Stimulated activated CD8-positive, alpha-beta memory T cell treated with anti-CD3 and anti-CD28 coated beads, Interleukin-4, amount 100 ng/mL, for 24 hours (primary cell): ENCODE measurements at places on chromosomes 2 and 18.

GRCh38 chr2:98937906-98938305, 1.9 kb upstream of the CRACDL start:
- DNase-seq = no peak

DNA sequence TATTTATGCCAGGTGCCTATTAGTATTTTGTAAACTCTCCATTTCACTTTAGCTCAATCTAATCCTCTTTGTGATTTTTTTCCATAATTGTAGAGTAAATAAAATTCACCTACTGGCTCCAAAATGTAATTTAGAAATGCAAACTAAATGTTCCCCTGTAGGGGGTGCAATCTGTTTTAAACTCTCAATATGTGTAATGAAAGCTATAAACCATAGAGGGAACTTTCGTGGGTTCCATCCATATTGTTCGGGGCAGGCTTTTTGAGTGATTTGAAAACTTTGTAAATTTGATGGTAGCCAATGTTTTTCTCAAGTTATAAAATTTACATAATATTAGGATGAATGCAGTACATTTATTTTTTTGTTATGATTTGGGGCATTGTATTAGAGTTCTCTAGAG, 49.4 kb downstream of the TSPYL6 start:
- no peak for DNase-seq

GRCh38 chr2:2707206-2707991, 376.3 kb upstream of the MYT1L start:
- no peak for DNase-seq

- DNase-seq = no peak
Measured at GRCh38 chr2:3185256-3185655, 192.4 kb downstream of the EIPR1 start.

DNA sequence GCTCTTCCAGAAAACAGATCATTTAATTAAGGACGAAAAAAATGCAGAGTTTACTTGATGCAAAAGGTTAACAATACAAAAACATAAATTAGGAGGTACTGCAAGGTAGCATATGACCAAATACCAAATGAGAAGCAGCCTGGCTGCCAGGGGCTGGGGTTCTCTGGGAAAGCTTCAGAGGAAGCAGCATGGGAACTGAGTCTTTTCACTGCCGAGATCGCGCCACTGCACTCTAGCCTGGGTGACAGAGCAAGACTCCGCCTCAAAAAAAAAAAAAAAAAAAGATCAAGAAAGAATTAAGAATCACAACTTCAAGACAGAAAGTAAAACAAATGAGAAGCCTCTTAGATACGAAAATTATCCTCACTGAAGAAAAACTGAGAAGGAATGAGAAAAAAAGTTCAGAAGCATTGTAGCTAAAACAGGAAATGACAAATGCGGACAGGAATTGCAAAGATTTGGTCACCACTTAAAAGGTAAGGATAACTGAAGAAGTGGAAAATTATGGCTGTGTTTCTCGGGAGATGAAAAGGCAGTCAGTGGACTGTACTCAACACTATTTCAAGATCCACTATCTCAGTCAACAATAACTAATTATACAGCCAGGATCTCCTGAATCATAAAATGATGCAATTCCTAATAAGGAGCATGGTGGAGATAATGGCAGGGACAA, 4.3 kb downstream of the SEPTIN10 start:
- no peak for DNase-seq

GRCh38 chr2:42960842-42961180, 168.4 kb upstream of the HAAO start:
- DNase-seq = no peak

DNA sequence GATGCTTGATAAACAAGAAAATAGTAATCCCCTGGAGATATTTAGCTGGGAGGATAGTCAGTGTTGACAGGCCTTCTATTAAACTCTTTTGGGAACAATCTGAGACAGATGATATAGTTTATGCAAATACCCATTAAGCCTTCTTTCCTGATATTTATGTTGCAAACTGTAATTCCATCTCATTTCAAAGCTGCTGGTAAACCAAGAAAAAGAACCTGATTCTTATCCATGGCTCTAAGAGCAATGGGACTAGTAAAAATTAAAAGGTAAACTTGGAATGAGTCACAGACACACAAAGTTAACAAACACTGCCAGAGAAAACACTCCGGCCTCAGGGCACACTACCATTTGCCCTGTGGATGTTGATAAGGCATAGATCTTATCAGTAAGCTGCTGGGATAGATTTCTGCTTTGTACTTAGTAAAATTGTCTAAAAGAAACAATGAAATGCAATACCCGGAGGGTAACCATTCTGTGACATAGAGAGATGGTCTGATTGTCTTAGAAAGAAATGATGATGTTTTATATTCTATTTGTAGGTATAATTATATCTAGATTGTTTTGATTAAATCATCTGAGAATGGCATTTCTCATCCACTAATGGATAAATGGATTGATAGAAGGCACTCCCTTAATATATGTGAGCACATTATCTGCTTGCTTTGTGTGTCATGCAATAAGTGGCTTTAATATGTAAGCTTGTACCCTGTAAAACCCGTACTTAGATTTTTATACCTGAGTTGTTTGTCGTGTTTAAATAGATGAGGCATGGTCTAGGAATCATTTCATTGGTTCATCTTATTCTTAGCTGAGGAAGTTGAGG, 13.2 kb downstream of the GALR1 start:
- no peak for DNase-seq

- no peak for DNase-seq
Measured at GRCh38 chr18:13520306-13520705, 206.1 kb downstream of the FAM210A start.

- DNase-seq = no peak
Measured at GRCh38 chr18:7946734-7947377, 379.7 kb downstream of the PTPRM start.

DNA sequence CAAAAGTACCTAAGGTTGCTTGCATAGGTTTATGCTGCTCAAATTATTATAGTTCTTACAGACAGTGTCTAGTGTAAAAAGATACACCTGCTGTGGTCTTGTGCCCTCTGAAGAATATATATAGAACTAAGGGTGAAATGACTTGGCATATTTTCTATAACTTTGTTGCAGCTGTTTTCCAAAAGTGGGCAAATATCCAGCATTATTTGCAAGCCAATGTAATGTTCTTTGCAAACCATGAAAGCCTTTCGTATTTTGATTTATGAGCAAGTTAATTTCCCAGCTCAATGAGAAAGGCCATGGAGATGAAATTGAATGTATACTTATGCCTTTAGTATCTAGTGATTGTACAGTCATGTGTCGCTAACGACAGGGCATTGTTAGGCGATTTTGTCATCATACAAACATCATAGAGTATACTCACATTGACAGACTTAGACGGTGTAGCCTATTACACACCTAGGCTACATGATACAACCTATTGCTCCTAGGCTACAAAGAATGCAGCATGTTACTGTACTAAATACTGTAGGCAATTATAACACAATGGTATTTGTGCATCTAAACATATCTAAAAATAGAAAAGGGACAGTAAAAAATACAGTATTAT, 116.3 kb downstream of the PLCL1 start:
- no peak for DNase-seq

DNA sequence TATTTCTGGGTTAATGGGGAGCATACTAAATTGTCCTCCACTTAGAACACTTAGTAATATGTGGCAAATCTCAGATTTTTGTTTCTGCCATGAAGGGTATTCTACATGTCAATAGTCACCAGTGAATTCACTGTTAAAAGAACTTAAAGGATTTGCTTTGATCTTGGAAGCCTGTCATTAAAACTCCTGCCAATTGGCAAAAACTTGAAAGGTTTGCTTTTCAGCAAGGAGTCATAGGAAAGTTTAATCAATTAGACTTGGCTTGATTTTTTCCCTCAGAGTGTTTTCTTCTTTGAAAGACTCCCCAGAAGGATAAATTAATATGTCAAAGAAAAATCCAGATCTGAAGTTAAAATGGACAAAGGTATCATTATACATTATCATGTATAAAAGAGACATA, 671.9 kb upstream of the PKDCC start:
- DNase-seq = no peak

DNA sequence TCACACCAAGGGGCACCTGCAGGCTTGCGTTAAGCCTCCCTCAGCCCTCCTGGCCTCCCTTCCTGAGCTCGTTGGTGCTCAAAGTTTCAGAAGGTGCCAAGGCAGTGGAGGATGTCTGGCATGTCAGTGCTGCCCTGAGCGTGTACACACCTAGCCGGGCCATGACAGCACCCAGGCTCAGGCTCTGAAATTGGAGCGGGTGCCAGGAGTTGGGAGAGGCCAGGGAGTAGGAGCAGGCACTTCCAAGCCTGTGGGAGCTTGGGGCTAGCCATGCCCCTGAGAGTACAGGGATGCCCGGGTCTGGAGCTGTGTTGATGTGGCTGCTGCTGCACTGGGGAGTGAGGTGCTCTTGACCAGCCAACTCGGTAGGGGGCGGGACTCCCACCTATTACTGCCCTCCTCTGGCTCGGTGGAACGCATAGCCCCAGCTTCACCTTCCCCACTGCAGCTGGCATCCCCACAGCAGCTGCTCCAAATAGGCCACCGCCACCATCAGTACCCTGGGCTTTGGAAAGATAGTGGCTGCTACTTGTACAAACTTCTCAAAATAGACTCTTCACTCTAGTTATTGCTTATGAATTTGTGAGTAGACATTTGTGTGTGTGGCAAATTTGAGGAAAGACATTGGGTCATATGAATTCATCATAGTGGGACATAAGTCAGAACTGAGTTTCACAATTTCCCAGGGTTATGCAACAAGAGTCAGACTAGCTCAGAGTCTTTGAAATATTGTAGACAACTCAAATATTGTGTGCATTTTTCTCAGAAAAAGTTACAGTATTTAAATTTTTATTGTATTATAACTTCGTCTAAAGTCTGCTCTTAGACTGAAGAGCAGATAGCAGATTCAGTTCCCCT, 6.8 kb upstream of the PCARE start:
- no peak for DNase-seq

DNA sequence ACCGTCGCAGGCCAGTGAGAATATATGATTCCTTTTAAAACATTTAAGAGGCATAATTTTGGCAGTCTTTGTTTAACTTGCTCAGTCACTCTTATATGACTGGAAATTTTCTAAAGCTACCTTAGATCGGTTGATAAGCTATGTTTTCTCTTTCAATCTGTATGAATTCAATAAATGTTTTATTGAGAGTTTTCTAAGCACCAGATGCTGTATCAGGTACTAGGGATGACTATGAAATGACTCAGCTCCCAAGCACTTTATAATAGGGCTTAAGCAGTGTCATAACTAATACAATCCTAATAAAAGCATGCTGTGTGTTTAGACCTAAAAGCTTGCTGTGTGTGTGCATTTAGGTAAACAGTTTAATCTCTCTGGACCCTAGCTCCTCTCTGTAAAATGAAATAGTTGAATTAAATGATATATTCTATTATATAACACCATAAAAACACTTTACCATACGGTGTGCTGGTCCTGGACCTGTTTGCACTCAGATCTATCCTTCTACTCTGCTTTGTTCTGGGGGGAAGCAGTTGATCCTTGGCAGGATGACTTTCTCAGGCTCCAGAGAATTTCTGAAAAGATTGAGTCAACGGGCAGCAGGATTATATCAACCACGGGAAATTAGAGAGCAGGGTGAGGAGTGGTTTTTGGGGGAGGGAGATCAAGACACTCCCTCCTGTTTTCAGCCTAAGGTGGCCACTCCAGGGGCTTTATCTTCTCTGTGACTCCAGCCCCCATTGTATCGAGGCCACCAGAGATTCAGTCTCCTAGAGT, 26.1 kb upstream of the SLC38A11 start:
- DNase-seq = no peak

GRCh38 chr2:43455731-43456642, 139.9 kb downstream of the THADA start:
- no peak for DNase-seq

- DNase-seq = no peak
Measured at GRCh38 chr18:48018851-48019250, 88.4 kb upstream of the SMAD2 start.

DNA sequence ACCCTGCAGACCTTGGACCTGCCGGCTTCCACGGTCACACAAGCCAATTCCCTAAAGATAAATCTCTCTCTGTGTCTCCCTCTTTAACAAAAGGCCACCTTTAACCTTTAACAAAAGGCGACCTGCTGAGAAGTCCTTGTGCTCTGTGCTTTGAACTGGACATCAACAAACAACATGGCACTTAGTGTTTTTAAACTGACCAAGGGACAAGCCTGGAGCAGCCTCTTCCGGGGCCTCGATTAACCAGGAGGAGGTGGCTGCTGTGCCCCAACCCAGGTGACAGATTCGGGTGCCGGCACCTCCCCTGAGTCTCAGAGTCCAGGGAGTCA, 135.3 kb downstream of the RTP5 start:
- no peak for DNase-seq

DNA sequence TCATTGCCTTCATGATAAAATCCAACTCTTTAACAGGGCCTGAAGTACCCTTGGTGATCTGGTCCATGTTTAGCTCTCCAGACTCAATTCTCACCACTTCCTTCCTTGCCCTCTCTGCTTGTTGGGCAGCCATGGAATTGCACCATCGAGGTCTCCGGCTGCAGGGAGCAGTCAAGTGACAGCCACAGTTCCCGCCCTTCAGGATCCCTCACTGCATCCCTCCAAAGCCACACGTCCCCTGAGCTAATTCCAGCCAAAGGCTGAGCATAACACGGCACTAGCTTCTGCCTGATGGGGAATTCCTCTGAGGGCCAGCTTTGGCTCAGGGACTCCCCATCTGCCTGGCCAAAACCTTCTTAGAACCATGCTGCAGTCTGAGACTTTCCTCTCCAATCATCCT, 47.4 kb upstream of the SLC1A4 start:
- DNase-seq = no peak

- DNase-seq = no peak
Measured at GRCh38 chr2:119134775-119135174, 23.8 kb downstream of the C1QL2 start.

- DNase-seq = no peak
Measured at GRCh38 chr18:70113511-70113910, 92.0 kb downstream of the RTTN start.

GRCh38 chr2:218569661-218570500, 1.2 kb downstream of the CNOT9 start:
- no peak for DNase-seq
